ENCODE measurements at places on chromosomes 11 and 22.

DNA sequence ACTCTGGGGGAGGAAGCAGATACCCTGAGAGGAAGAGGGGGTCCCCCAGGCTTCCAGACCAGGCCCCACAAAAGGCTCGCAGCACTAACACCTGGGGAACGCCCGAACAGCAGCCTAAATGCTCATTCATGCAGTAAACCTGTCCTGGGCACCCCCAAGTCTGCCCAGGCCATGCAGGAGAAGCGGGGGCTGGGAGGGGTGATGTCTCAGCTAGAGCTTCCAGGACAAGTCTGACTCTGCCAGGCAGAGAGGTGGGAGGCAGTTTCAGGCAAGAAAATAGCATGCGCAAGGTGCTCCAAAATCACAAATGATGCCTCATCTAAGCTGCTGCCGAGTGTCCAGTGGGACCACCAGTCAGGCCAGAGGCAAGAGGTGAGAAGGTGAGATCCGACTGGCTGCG is 14.6 kb downstream of the CABP7 start:
- no peak for DNase-seq

- no peak for DNase-seq
Observed at GRCh38 chr11:11403763-11404725, 51.0 kb upstream of the CSNK2A3 start.

DNA sequence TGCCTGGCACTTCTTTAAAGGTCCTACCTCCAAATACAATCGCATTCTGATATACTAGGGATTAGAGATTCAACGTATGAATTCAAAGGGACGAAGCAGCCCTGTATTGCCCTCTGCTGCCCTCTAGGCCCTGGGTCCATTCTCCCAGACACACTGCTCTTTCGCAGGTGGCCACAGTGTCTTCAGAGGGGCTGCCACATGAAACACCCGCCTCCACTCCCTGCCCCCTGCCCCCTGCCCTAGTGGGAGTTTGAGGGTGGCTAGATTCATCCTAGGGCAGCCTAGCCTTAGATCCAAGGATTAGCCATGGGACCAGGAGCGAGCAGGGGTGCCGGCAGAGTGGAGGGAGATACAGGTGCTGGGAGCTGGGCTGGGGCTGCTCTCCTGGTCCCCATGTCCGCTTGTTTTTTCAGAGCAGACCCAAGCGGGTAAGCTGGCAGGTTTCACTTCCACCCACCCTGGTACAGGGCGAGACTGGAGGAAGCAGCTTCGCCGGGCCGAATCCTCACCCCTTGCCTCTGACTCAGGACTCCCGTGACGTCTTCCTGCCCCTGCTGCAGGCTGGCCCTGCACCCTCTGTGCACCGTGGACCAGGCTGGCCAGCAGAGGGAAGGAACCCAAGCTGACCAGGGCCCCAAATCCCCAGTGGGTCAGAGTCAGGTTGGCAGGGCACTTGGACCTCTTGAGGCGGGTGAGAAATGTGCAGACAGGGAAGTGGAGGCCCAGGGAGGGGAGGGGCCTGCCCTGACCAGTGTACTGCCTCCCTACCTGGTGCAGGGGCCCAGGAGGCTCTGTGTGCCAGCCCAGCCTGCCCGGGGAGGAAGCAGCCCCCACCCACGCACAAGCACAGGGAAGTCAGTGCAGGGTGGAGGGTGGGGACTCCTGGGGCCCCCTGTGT is 28.4 kb upstream of the HMOX1 start:
- DNase-seq: no peak

DNA sequence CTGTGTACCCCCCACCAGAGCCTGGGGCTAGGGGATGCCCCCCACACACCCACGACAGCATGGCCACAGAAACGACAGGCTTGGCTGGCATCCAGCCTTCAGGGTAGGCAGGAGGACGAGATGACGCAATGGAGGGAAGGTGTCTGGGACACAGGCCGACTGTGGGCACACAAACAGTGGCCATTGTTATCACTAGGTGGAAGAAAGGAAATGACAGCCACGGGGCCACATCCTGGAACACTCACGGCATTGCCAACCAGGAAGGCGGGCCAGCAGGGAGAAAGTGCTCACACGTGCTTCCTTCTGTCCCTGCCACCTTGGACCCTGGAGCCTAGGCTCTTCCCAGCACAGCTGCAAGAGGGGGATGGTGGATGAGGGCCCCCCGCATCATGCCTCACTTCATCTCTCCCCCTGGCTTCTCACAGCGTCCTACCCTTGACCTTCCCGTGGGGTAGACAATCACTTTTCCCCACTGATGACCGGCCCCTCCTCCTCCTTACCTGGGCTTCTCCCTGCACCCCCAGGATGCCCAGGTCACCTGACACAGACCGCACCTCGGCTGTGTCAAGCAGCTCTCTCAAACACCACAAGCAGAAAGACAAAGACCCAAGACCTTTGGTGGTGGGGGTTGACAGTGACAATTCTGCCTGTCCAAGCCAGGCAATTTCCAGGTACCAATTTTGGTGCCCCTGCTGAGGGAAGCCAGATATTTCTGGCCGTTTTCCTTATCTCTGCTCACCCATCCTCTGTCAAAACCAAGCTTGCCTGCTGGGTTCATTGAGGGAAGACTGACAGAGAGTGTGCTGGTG is 8.6 kb downstream of the PLA2G6 start:
- peak; percentile 81 for DNase-seq

- DNase-seq: no peak
Observed at GRCh38 chr22:46918197-46918596, 155.7 kb downstream of the TBC1D22A start.

DNA sequence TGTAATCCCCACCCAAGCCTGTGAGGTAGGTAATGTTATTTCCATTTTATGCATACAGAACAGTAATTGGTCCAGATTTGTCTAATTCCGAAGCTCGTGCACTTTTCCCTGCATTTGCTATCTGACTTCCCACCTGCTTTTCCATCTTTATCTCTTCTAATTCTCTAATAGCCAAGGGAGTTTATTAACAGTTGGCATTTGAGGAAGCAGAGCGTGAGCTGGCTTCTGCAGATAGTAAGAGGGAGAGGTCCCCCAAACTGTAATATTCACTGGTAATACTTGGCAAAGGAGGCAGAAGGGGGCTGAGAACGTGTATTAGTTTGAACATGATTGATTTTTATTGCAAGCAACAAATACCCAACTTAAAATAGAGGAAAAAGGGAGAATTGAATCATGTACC is 110.8 kb upstream of the SPON1 start:
- DNase-seq: no peak

GRCh38 chr11:126124231-126124661 is 61.6 kb upstream of the CDON start:
- peak; percentile 72 for DNase-seq

GRCh38 chr22:31398231-31398630 is 1.2 kb upstream of the DRG1 start:
- no peak for DNase-seq

DNA sequence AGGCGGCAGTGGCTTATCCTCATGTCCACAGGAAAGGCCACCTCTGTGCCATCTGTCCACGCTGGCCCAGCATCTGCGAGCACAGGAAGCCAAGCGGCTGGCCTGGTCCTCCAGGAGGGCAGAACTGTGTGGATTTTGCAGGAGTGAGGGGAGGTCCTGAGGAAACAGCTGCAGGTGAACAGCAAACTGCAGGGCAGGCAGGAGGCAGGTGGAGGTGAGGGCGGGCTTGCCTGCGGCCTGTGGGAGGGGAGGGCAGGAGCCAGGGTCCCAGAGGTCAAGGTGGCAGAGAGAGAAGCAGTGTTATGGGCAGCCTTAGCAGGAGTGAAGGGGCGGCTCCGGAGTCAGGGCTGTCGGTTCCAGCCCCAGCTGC is 369.7 kb downstream of the SHANK2 start:
- DNase-seq: no peak

DNA sequence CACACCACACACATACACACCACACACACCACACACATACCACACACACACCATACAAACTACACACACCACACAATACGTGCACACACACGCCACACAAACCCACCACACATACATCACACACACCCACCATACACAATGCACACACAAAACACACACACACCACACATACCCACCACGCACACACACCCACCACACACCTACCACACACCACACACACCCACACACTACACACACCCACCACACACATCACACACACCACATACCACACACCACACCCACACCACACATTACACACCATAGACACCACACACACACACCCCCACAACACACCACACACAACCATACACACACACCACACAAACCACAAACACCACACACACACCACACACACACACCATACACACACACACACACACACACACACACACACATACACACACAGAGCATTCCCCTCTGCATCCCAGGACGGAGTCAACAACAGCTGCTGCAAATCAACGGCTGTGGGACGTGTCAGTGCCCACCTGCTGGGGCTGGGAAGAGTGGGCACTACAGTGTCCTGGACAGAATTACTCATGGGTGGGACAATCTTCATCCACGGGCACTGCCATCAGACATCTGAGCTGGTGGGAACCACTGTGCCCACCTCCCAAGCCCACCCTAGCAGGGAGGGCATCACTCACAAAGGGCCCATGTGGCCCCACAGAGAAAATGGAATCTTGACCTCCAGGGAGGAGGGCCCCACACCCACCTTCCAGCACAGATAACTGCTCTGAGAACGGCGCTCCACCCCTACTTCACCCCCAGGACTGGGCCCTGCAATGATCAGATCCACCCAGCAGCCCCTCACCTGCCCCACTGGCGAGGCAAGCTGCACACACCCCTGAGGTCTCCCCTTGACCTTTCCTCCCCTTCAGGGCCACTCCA is 8.4 kb downstream of the TP53I11 start:
- DNase-seq: no peak

GRCh38 chr11:104104201-104104600 is 59.7 kb downstream of the PDGFD start:
- no peak for DNase-seq

DNA sequence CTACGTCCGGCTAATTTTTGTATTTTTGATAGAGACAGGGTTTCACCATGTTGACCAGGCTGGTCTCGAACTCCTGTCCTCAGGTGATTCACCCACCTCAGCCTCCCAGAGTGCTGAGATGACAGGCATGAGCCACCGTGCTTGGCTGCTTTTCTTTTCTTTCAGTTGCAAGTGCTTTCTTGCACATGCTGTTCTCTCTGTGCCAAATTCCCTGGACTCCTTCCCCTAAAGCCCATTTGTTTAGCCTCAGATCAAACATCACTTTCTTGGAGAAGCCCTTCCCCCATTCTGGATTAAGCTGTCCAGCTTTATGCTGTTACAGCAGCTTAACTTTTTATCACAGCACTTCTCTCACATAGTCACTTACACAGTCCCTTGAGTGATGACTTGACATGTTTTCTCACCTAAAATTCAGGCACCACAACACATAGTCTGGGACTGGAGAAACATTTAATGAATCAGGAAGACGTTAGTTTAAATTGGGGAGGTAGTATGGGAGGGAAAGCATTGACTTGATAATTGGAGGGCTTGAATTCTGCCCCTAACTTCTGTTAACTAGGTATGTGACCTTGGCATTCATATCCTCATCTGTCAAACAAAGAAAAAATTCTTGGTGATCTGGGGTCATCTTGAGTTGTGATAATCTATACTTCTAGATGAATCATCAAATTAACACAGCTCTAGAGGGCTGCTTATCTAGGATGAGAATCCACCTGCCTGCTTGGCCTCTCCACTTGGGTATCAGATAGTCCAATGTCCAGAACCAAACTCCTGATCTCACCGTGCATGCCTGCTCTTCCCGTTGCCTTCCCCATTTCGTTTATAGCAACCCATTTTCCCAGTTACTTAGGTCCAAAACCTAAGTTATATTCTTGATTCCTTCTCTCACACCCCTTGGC is 18.4 kb downstream of the ACO2 start:
- no peak for DNase-seq

- no peak for DNase-seq
Observed at GRCh38 chr22:35072925-35073324, 7.0 kb downstream of the ISX start.

DNA sequence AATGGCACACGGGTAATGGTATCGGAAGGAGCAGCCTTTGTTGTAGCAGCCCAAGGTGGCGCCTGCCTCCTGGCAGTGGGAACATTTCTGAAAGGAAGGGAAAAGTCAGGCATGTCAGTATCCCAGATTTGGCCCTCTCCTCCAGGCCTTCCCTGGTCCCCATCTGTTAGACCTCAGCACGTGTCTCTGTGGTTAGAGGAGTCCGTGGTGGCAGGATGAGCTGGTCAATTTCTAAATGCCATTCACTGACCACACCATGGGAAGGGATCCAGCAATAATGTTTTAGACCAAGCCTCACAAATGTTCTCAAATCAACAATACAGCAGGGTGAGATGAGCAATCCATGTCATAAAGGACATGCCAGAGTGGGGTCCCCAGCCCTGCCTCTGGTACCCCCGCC is 49.0 kb upstream of the CYP2D6 start:
- no peak for DNase-seq

- no peak for DNase-seq
Observed at GRCh38 chr22:22703715-22704114, 59.3 kb downstream of the GGTLC2 start.

DNA sequence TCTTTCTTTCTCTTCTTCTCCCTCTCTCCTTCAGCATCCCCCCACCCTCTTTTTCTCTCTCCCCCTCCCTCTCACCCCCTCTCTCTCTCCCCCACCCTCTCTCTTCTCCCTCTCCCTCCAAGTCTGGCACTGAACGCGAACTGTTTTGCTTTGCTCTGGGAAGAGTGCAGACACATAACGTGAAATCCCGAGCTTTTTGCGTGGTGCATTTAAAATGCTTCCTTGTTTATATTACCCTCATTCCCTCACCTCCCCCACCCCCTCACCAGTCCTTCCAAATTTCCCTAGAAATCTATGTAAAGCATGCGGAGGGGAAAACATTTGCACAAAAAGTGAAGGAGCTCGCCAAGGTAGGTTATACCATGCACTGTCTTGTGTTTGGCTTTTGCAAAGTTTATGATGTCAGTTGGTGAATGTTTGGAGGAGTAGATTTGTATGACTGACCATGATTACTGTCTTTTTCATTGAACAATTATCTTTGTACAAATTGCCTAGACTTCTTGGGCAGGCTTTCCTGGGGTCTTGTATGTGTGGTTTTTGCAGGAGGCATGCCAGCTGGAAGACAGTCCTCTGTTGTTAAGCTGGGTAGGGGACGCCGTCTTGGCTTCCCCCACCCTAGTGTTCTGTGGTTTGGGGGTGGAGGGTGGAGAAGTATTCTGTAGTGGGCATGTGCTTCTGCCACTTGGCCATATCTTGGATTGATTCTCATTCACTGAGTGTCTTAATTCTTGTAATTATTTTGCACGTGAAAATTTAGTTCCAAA is 123.7 kb upstream of the HSD17B12 start:
- no peak for DNase-seq

DNA sequence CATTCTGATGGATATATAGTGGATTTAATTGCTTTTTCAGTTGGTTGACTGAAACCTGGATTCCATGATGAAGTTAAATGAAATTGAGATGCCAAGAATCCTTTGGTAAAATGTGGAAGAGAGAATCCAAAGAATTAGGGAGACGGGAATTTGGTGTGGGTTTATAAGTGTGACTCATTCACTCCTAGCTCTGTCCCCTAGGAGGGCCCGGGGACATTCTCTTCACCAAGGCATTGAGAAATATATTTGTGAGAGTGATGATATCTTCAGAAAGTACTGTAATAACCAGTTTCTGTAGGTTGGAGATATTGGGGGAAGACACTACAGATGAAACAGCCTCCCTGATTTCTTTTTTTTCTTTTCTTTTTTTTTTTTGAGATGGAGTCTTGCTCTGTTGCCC is 13.6 kb upstream of the PHOX2A start:
- DNase-seq: no peak

GRCh38 chr11:119687373-119688046 is 41.5 kb downstream of the NECTIN1 start:
- no peak for DNase-seq

GRCh38 chr11:67997475-67997921 is 6.4 kb downstream of the UNC93B1 start:
- DNase-seq: no peak

All from NCI-H2029 treated with DMSO at 0.1 percent for 48 hours (cell line).